ENCODE measurements at places on chromosomes 5 and 9.

- no peak for DNase-seq
Measured at GRCh38 chr9:117714282-117714681, 10.1 kb downstream of the TLR4 start.

GRCh38 chr5:96142184-96142781, 180.6 kb upstream of the ELL2 start:
- DNase-seq = no peak

DNA sequence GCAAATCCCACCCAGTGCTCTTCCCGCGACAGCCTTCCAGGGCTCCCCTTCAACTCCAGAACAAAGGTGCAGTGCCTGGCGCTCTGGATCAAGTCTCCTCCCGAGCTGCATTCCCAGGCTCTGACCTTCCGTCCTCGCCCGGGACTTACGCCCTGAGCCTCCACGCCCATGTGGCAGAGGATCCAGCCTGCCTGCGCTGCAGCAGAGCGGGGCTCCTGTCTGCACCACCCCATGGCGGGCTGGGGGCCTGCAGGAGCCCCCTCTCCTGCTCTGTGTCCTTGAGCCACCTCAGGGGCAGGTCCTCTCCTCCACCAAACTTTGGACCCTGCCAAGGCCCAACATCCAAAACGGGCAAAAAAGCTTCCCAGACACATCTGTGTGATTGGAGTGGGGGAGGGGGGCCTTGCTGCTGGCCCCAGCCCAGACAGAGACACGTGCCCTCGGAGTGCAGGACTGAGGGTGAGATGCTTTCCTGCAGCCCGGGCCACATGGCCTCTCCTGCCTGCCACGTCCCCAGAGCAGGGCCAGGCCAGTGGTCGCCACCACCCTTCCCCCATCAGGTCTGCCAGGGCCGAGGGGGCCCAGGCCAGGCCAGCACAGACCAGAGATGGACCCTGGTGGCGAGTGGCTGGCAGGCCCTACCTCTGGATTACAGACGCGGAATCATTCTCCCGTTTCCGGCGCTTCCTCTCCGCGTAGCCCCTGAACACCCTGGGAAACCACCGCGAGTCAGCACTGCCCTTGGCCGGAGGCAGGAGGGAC, 4.4 kb downstream of the NSMF start:
- DNase-seq = no peak

- no peak for DNase-seq
Measured at GRCh38 chr5:10635257-10635866, 71.5 kb downstream of the ANKRD33B start.

- DNase-seq = no peak
Measured at GRCh38 chr5:53053364-53053763, 56.2 kb downstream of the MOCS2 start.
